ENCODE measurements at places on chromosomes 1 and 21.

GRCh38 chr1:47687631-47688460, 250.0 kb downstream of the FOXD2 start:
- no peak for DNase-seq

GRCh38 chr1:219563568-219563967, 49.3 kb downstream of the ZC3H11B start:
- DNase-seq, result no peak

GRCh38 chr1:44266400-44267344, 53.4 kb downstream of the DMAP1 start:
- DNase-seq, result no peak

DNA sequence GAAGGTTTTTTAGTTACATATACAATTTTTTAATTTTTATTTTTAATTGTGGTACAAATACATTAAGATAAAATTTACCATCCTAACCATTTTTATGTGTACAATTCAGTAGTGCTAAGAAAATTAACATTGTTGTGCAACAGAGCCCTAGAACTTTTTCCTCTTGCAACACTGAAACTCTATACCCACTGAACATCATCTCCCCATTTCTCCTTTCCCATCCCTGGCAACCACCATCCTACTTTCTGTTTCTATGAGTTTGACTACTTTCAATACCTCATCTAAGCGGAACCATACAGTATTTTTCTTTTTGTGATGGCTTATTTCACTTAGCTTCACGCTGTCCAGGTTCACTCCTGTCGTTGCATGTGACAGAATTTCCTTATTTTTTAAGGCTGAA, 54.1 kb downstream of the PALMD start:
- DNase-seq, result no peak

- no peak for DNase-seq
Observed at GRCh38 chr1:10045480-10046355, 13.0 kb downstream of the UBE4B start.

- DNase-seq, result peak; percentile 84
Observed at GRCh38 chr1:10510520-10511493, 36.1 kb downstream of the PEX14 start.

GRCh38 chr1:79592707-79593106, 586.2 kb upstream of the ADGRL4 start:
- DNase-seq, result no peak

DNA sequence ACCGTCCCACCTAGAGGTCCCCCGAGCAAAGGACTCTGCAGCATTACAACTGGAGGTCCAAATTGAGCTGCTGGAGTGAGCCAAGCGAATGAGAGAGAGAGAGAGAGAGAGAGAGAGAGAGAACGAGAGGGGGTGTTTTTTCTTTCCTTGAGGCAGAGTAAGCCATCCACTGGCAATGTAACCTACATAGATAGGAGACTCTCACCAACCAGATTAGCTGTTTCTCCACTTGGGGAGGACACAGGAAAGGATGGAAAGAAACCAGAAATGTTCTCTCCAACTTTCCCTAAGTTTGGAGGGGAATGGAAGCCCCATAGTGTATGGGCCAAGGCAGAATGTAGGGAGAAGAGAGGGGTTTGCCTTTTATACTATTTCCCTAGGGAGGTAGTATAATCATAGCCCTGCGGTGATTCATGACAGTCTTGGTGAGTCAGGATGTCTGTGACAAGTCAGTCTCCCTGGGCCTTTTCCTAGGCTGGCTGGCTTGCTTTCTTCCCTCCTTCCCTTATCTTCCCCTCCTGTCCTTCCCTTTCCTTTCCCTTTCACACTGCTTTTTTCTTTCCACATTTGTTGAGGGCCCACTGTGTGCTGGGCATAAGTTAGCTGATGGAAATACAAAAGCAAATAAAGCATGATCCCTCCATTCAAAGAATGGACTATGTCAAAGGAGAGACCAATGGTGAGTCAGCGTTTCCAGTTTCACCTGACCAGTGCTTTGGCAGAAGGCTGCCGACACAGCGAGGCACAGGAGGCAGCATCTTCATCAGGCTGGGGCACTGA, 7.1 kb downstream of the FNDC7 start:
- peak; percentile 80 for DNase-seq
